ENCODE measurements at places on chromosomes 7 and 10. TPM values are rescaled to one million over a fixed set of nuclear protein-coding genes. Genes with fewer than 3 reads are reported as not detected.

DNA sequence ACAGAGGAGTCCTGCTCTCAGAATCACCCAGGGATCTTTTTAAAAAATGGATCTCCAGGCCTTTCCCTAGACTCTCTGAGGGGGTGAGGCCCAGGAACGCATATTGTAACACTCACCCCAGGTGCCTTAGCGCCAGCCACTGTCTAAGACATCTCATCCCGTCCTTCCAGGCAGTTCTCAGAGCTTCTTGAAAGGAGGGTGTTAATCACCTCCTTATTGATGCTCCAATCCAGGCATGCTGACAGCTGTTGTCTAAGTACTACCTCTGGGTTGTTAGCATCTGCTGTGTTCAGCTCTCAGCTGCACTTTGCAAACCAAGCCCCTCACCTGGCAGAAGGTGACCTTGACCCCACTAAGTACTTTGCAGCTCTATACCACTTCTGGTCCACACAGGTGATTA, 36.0 kb downstream of the KIAA1549 start:
- DNase-seq, result no peak

- peak; percentile 77 for DNase-seq
Observed at GRCh38 chr10:103692952-103693811, 162.2 kb downstream of the SH3PXD2A start.

- peak; percentile 67 for DNase-seq
Observed at GRCh38 chr10:112307358-112308124, 24.3 kb downstream of the TECTB start.

DNA sequence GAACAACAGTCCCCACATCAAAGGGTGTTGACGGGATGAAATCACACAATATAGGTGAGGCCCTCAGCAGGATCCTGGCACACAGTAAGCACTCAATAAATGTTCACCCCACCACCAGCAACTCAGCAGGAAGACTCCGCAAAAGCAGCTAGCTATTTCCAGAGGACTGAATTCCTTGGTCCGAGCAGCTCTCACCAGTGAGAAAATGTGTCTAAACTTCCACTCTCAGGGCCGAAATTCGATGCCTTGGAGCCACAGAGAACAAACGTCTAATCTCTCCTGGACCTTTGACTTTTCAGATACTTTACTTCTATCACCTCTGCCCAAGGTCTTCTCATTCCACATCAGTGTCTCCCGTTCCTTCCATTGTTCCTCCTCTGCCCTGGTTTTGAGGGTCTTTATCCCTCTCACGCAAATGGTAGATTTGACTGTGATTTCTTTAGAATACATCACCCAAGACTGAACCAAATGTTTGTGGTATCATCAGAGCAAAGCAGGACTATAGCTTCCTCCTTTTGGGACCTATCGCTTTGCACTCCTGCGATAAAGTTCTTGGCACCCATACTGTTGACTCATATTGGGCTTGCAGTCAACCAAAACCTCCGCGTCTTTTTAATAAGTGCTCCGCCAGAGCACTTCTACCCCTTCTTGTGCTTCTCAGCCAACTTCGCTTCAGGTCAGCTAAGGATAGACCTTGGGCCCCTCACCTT, 903 bp upstream of the NT5C2 start:
- DNase-seq, result peak; percentile 52

The AZGP1 gene
- not detected for polyA plus RNA-seq

DNA sequence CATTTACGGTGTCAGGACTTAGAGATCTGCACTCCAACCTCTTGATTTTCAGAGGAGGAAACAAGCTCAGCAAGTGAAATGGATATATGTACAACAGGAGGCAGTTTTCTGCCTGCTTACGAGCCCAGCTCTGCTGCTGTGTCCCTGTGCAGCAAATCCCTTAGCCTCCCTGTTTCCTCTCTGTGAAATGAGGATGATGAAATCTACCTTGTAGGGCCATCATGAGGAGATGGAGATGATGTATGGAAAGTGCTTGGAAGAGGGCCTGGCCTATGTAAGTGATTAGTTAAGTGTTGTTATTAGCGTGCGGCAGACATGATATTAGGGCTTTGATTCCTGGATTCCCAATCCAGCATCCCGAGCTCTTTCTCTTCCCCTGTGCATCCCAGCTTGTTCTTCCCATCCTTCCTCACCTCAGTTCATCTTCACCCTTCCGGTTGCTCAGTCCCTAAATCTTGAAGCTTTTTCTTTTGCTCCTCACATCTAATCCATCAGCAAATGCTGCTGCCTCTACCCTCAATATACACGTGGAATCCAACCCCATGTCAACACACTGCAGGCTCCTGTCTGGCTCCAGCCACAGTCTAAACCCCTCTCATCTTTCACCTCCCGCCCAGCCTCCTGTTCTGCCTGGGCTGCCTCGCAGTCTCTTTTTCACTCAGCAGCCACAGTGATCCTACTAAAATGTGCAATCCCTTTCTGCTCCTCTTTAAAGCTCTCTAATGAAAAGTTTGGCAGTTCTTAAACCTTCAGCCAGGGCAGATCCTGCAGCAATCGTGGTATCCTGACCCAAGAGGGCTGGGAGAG, 113.8 kb downstream of the MARCHF5 start:
- no peak for DNase-seq

GRCh38 chr10:31587691-31588090, 268.7 kb downstream of the ZEB1 start:
- no peak for DNase-seq

DNA sequence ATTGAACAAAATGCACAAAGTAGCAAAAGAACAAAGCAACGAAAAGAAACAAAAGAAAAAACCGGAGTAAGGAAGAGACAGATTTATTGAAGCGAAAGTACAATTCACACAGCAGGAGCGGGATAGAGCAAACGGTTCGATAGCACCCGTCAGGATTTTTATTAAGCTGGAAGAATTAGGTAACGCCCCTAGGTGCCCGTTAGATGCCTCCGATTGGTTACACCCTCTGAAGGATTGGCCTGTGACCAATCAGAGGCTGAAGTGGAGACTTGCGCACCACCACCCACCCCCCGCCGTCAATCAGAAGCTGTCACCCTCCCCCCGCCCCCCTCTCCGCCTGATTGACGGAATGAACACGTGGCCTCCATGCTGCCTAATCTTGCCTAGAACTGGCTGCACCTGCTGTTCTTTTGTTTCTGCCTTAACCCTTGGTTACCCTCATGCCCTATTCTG, 16.8 kb downstream of the OCM2 start:
- DNase-seq, result no peak

- DNase-seq, result no peak
Observed at GRCh38 chr7:102264367-102264891, 22.2 kb upstream of the SH2B2 start.

GRCh38 chr7:134548877-134549276, at the start of gene AKR1B15:
AKR1B15 (plus strand) TSS chr7:134549110; CDS start chr7:134564620, 15,510 bp downstream.
- peak; percentile 83 for DNase-seq

DNA sequence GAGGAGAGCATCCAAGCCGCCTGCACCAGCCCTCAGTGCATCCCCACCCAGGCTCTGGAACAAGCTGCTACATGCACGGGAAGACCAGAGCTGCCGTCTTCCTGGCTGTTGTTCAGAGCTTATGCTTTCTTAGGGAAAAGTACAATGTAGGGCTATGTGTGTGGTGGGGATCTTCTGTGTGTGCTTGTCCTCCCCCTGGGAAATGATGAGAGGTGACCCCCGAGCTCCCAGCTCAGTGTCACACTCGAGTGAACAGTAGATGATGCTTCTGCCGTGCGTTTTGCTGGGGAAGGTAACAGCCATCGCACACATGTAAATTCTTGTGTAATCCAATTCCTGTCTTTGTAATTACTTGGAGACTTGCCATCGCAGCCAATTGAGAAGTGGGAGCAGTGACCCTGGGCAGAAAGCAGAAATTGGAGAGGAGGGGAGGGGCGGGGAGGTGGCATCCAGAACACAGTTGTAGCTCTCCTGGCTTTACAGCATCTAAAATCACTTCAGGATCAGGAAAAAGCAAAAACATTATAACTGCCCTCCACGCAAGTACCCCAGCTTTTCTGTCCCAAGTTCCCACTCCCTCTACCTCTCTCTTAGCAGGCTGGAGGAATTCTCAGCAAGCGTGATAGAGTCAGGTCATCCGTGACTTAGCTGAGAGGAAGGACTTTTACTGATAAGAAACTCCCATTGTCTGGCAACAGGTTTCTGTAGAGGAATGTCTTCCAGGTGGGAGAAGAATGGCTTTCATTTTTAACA, 149.6 kb downstream of the TCF7L2 start:
- no peak for DNase-seq

DNA sequence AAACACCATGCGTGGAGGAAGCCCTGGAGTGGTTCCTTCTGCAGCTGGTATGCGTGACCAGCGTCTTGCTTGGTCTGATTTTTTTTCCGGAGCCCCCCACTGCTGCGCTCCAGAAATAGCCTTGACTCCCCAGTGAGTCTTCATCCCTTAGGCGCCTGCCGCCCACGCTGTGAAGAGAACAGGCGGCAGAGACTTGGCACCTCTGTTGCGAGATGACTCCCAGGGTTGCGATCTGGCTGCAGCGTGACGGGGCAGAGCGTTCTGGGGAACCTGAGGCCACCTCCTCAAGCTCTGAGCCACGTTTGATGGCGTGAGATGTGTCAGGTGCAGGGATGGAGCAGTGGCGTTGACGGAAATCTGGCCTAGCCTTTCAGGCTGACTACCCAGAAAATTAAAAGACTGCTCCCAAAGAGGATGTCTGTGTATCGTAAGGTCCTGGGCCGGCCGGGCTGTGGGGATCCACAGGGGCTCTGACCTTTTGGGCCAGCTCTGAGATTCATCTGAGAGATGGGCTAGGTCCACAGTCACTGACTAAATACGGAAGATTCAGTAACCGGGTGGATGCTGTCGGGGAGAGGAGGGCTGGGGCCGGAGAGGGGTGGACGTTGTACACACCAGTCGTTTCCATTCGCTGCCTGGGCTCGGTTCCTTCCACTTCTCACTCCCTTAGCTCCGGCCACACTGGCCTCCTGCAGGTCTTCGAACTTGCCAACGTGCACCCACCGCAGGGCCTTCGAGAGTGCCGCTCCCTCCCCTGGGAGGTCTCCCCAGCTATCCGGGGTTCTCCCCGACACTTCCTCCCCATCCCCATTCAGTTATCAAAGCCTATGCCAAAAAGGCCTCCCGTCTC, 33.8 kb downstream of the PFKFB3 start:
- no peak for DNase-seq

The UNCX gene
- not detected for polyA plus RNA-seq

The CPA2 gene
- polyA plus RNA-seq, result not detected

DNA sequence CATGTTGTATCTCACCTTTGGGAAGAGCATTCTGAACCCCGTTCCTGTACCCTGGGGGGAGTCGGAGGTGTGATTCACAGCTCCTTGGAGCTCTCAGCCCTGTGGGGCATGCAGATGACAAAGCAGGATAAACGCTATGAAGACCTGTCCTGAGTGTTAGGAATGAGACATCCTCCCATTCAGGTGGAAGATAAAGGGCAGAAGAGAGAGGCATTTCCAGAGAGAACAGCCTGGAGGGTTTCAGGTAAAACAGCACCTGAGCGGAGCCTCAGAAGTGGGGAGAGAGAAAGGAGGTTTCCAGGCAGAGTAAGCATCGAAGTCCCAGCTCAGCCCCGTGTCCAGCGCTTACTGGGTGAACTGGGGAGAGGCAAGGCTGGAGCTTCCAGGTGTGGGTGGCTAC, 288.9 kb downstream of the KLF6 start:
- DNase-seq, result no peak

GRCh38 chr10:14949291-14949690, 4.6 kb downstream of the DCLRE1C start:
- no peak for DNase-seq

GRCh38 chr7:42210779-42211178, 26.2 kb downstream of the GLI3 start:
- DNase-seq, result no peak

DNA sequence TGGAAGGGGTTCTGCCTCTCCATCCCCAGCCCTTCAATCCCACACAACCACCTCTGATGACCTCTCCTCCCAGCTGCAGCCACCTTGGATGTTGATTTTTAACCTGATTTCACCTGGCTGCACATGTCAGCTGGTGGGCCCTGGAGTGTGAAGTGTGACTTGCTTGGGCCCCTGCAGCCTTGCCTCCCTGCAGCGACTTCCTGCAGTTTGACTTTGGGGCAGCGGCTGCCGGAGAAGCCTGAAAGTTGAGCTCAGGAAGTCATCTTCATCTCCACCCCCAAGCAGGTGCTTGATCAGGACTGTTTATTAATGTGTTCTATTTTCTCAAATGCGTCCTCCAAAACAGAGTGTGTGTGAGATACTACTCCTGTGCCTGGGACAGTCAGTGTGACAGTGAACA, 675.2 kb upstream of the GALNT17 start:
- no peak for DNase-seq

- peak; percentile 96 for DNase-seq
Observed at GRCh38 chr10:119006451-119007210, 22.9 kb upstream of the NANOS1 start.

The CFAP46 gene
- polyA plus RNA-seq, result 0.20 TPM

DNA sequence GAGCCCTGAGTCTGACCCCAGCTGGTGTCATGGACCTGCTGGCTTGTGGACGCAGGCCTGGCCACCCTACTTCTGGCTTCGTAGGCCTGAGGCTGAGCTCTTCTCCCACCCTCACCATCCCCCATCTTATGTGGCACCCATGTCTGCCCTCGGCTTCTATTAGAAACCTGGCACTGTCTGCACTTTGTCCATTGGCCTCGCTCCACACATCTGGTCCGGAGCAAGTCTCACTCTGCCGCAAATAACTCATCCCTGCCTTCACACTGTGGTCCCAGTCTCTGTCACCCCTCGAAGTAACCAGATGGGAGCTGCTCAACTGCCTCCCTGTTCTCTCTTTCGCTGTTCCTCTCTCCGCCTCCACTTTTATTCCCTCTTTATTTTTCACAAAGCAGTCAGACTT, 78.6 kb downstream of the TRRAP start:
- DNase-seq, result peak; percentile 3

The OLAH gene
- polyA plus RNA-seq, result not detected

DNA sequence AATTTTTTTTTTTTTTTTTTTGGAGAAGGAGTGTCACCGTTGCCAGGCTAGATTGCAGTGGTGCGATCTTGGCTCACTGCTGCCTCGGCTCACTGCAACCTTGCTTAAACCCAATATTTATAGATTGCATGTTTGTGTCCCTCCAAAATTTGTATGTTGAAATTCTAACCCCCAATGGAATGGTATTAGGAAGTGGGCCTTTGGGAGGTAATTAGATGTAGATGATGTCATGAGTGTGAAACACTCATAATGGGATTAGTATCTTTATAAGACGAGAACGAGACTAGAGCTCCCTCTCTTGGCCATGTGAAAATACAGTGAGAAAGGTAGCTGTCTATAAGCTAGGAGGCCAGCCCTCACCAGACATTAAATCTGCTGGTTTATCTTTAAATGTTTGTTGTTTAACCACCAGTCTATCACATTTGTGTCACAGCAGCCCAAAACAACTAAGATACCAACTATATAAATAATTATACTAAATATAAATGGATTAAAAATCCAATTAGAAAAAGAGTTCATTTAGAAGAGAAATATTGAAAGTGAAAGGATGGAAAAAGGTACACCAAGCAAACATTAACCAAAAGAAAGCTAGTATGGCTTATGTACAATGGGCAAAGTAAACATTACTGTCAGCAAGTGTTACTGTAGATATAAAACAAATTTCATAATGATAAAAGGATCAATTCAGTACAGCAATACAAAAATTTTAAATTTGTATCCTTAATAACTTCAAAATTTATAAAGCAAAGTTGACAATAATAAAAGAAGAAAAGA, 9.3 kb downstream of the TCAF1 start:
- peak; percentile 30 for DNase-seq

The EPHB4 gene
- 8.2 TPM for polyA plus RNA-seq

- no peak for DNase-seq
Observed at GRCh38 chr10:121662945-121663917, 65.0 kb upstream of the FGFR2 start.

Data from GM23248 (cell line).